Activated naive CD4-positive, alpha-beta T cell treated with Interleukin-2 at 50 U/mL for 16 hours (primary cell): ENCODE measurements at places on chromosomes 7 and 10.

GRCh38 chr10:13813550-13813949 lies 226.8 kb downstream of the PRPF18 start:
- DNase-seq: no peak

DNA sequence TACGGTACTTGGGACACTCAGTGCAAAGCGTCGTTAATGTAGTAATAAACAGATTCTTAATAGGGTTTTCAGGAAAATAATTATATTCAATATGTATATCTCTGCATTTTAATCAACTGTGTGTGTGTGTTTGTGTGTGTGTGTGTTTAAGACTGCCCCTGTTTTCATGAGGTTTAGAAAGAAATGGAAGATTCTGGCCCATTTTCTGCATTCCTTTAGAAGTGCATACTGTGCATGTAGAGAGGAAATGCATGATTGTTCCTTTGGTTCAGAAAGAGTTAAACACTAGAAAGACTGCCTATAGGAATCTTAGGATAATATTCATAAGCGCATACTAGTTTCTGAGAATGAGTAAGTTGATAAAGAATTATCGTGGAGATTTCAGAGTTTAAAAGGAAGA lies 975 bp downstream of the CNTNAP2 start:
- no peak for DNase-seq

DNA sequence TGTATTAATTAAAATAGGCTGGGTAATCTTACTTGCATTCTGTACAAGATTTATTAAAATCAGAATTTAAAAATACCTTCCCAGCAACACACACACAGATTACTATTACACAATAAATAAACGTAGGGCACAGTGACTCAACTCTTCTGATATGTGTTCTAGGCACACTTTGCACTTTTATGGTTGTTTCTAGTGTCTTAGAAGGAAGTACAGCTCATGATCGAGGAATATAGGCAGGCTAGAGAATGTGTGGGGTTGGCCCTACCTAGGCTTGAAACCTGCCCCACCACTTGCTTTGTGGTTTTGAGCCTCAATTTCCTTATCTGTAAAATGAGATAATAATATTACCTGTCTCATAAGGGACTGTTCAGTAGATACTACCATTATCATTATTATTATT lies 30.5 kb downstream of the ARMC3 start:
- no peak for DNase-seq

DNA sequence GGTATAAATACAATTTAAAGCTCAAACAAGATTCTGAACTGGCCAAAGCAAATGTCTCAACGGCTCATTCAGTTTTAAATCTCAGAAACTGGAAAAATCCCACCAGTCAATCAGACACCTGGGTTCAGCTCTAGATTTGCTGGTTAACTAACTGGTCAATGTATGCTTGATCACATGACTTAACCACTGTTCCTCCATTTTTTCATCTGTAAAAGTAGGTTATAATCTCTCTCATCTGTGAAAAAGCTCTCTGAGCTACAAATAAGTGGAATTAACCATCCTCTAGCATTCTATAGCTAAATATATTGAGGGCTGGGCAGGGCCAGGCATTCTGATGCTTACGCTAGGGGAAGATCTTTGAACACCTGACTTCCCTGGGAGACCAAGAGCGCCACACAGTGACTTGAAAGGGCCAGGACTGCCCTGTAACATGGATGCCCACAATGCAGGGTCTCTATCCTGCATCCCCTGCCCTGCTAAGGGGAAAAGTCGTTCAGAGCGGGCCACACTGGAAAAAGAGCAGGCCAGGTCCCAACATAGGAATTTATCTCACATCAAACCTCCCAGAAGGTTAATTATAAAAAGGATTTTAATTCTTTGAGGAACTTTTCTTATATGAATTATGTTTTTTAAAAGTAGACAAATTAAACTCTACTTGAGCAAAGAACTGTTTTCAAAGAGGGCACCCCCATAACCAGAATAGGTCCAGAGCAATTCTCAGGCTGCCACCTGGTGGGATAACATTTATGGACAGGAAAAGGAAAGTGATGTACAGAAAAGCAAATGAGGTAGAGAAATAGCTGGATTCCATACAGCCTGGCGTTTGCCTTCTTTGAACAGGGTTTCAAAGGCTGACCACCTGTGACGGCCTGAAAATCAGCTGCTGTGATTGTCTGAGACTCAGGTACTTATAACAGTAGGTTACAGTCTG lies 1.8 kb downstream of the RP9 start:
- no peak for DNase-seq

DNA sequence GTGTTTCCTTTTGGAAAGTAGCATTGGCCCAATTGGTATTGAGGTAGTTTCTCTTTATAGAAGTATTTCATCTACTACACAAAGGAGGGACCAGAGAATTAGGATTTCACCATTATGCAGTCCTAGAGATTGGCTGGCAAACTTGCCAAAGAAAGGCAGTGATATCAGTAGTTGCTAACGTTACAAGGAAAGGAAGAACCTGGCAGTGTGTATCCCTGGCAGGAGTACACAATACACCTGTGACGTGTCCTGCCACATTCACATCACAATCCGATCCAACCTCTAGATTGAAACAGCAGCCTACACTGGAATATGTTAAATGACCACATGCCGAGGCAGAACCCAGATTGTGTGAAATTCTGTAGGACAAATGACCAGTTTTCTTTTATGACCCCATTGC lies 81.7 kb downstream of the CACNB2 start:
- no peak for DNase-seq

GRCh38 chr10:103767756-103768155 lies 87.6 kb downstream of the SH3PXD2A start:
- no peak for DNase-seq

GRCh38 chr7:29563590-29564495 lies at the start of gene PRR15:
Gene PRR15 (plus strand): TSS chr7:29563835. CDS start chr7:29566330, 2,495 bp downstream.
- DNase-seq: no peak

- DNase-seq: no peak
Measured at GRCh38 chr10:78916227-78916626, 152.5 kb upstream of the ZMIZ1 start.
